Mesenteric fat pad (tissue), 1 donor: ENCODE measurements at places on chromosomes 12 and 14. TPM values are rescaled to one million over a fixed set of nuclear protein-coding genes. Genes with fewer than 3 reads are reported as not detected.

Gene ZCRB1
- total RNA-seq, result 43.5 TPM

Gene ANO4
- 0.77 TPM for total RNA-seq

Gene ESPL1
- total RNA-seq, result 0.67 TPM

Gene PPFIA2
- 2.7 TPM for total RNA-seq

Gene NAP1L1
- 435 TPM for total RNA-seq

Gene SLC7A7
- 25.5 TPM for total RNA-seq

Gene SLC17A8
- total RNA-seq, result not detected

Gene FAM161B
- 2.7 TPM for total RNA-seq

DNA sequence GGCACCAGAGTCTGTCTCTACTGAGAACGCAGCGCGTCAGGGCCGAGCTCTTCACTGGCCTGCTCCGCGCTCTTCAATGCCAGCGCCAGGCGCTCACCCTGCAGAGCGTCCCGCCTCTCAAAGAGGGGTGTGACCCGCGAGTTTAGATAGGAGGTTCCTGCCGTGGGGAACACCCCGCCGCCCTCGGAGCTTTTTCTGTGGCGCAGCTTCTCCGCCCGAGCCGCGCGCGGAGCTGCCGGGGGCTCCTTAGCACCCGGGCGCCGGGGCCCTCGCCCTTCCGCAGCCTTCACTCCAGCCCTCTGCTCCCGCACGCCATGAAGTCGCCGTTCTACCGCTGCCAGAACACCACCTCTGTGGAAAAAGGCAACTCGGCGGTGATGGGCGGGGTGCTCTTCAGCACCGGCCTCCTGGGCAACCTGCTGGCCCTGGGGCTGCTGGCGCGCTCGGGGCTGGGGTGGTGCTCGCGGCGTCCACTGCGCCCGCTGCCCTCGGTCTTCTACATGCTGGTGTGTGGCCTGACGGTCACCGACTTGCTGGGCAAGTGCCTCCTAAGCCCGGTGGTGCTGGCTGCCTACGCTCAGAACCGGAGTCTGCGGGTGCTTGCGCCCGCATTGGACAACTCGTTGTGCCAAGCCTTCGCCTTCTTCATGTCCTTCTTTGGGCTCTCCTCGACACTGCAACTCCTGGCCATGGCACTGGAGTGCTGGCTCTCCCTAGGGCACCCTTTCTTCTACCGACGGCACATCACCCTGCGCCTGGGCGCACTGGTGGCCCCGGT lies at the start of gene PTGDR:
PTGDR (plus strand) TSS at position 198 of the 778 bp plus-strand sequence; CDS start at position 315, 117 bp downstream.
- no peak for DNase-seq

DNA sequence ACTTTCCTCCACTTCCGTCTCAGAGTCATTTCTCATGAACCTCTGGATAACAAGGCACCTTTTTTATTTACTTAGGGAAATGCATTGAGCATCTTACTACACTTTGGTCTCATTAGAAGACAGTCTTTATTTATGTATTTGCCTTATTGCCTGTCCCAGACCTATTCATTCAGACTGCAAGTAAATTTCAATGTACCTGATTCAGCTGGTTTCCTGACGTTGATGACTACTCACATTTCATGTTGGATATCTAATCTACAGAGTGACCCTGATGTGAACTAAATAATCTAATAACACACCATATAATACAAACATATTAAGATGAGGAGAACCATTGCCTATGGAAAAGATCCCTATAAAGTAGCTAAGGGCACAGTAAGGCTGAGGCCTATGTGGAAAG lies 267.7 kb downstream of the SLC6A15 start:
- DNase-seq, result no peak

GRCh38 chr12:111126331-111126730 lies 206.0 kb upstream of the MYL2 start:
- no peak for DNase-seq

- DNase-seq, result no peak
Measured at GRCh38 chr12:98058838-98059237, 456.6 kb upstream of the TMPO start.

GRCh38 chr12:65324551-65324950 lies 46.1 kb downstream of the MSRB3 start:
- no peak for DNase-seq

GRCh38 chr14:63867933-63868921 lies 15.4 kb downstream of the SYNE2 start:
- no peak for DNase-seq

DNA sequence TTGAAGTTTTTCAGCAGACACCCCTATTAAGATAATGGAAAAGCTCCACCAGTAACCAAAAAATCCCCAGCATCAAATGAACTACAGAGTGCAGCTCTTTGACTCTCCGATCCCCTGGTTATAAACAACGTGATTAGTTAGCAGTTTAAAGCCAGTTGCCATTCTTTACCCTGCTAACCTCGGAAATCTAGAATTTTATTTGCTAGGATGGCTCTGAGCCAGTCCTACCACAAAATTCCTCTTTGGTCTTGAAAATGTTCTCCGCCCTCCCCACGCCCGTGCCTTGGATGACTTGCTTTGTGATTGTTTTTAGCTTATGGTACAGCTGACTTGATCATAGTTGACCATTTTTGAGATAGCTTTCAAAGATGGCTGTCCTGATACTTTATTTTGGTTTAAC lies 1.2 kb downstream of the KLHDC2 start:
- no peak for DNase-seq

DNA sequence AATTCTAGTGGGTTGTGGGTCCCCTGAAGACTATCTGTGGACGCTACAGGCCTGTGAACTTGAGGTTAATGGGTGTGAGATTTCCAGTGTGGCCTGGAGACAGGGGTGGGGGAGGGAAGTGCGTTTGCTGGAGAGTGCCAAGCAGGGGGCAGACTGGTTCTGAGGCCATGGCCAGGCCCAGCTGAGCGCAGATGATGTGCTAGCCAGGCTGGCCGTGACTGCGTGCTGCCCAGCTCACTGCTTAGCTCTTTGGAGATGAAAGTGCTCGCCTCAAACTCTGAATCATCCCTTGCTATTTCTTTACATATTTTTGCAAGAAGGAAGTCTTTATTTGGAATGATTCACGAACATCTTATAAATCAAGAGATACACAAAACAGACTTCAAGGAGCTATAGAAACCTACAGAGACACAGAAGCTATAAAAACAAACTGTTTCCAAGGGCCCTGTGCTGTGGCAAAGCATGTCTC lies 75.2 kb upstream of the PLEKHG3 start:
- no peak for DNase-seq

DNA sequence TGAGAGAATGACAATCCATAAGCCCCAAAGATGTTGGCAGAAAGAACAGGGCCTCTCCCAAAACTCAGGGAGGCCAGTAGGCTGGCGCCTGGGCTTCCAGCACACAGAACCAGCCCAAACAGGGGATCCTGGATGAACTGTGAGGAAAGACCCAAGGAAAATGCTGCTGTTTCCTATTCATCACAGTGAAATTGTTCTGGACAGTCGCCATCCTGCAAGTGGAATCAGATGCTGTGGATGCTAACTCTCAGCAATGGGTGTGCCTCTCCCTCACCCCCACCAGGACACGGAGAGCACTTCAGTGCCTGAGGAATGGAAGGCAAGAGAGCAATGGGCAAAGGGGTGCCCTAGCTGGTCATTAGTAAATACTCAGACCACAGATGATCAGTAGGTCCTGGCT lies 80.8 kb downstream of the ANO2 start:
- DNase-seq, result no peak

GRCh38 chr12:111780615-111781014 lies 13.9 kb downstream of the ALDH2 start:
- DNase-seq, result no peak

DNA sequence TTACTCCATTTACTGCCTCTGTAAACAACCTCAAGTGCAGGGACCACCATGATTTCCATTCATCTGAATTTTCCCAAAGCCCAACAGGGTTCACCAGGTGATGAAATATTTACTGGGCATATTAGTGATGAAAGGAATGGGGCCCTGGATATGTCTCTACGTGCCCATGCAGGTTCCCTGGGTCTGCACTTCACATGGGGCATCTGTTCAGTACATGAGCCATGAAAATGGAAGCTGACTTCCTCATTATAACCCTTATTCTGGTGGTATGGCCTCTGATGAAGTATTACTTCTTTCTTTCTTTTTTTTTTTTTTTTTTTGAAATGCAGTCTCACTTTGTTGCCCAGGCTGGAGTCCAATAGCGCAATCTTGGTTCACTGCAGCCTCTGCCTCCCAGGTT lies 26.5 kb upstream of the CORO1C start:
- no peak for DNase-seq

GRCh38 chr12:1532375-1533165 lies 61.8 kb downstream of the FBXL14 start:
- DNase-seq, result peak; percentile 39

DNA sequence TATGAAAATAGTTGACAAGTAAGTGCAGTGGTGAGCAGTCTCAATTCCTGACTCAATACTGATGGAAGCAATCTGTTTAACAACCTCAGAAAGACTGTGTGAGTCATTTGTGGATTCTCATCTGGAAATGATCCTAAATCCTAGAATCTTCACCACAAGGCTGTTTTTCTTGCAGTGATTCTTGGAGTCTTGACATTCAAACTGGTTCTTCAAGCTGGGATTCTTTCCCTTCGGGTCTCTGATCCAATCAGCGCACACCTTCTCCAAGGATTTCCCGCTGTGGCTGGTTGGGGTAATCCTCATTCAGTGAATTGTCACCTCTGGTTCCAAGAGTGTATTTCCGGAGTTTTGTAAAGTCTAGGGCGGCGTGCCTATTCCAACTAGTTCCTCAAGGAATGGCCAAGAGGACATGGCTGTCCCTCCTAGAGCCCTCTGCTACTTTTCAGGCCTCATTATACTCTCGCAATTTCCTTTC lies 37.7 kb upstream of the FOXJ2 start:
- no peak for DNase-seq

- no peak for DNase-seq
Measured at GRCh38 chr14:33812181-33812580, 138.7 kb downstream of the EGLN3 start.

DNA sequence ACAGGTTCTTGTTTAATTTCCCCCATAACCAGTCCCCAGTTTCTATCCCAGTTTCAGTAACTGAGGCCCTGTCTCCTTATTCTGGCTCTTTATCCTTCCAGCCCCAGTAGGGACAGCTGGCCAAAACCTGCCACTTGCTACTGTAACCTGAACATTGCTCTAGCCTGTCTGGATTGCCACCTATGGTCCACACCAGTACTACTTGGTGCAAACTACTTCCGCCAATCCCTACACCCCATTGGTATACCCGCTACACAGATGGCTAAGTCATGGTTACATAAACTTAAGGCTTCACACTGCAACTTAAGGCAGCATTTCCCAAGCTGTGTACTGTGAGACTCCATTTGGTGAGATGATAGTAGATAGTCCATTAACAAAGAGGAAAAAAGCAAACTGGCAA lies 20.3 kb upstream of the C12orf76 start:
- no peak for DNase-seq

DNA sequence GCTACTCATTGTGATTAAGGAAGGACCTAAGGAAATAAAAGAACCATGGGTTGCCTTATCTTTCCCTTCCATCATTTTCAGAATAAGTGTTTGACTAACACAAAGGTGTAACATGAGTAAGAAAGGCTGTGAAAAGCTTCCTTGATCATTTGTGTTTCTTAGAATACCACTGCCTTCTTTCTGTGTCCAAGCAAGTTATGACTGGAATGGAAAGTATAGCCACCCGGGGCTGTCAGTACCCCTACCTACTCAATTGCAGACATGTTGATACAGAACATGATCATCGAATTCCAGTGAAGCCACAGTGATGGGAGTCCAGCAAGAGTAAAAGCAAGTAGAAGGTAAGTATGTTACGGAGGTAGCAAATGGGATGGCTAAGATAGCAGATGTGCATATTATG lies 209.8 kb downstream of the PELI2 start:
- no peak for DNase-seq

- no peak for DNase-seq
Measured at GRCh38 chr14:92783813-92784431, 10.2 kb upstream of the GOLGA5 start.

GRCh38 chr12:59472273-59472672 lies 123.6 kb upstream of the SLC16A7 start:
- DNase-seq, result no peak

DNA sequence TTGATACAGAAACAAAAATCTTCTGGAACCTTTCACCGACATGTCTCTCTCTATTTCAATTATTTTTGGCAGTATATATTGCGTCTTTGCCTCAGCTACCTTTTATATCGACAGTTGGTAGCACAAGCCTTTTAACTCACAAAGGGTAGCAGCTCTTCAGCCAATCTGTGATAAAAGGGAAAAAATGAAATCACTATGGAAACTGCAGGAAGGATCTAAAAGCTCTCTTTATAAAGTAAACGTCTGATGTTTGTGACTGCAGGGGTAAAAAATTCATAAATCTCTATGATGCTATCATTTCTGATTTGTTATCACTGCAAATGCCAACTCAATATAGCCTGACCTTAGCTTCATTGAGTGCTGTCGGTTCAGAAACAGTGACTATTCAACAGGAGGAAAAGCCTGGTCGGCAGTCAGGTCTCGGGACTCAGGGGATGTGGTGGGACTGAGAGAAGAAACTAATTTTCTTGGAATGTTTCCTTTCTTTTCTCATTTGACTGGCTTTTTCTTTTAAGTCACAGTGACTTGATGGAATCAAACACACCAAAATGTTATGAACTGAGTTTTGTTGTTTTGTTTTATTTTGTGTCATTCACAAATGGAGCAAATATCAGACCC lies 5.9 kb upstream of the RMST start:
- no peak for DNase-seq

- no peak for DNase-seq
Measured at GRCh38 chr12:54022960-54023884, 5.0 kb upstream of the HOXC6 start.

DNA sequence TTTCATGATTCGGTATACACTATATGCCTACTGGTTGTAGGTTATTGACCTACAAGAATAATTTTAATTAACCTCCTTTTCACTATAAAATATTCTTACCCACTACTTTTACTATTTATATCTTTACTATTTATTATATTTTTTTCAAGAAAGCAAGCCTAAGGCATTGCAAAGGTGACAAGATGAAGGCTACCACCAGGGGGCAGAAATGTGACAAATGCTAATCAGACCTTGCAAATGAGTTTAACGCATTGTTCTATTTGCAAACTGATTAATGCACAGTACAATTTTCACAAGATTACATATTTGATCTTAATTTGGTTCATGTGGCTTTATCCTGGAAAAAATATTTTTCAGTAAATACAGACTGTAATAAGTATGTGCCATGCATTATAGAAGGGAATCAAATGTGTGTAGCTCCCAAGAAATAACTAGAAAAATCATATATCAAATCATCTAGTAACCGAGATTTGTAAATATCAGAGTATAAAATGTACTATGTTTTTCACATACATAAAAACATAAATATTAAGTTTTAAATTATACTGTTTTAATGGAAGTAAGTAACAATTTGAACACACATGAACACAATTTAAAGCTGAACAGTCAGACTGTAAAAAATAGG lies 107.0 kb downstream of the ADAMTS20 start:
- no peak for DNase-seq

GRCh38 chr14:82621881-82622450 lies 1088.3 kb upstream of the SEL1L start:
- no peak for DNase-seq

DNA sequence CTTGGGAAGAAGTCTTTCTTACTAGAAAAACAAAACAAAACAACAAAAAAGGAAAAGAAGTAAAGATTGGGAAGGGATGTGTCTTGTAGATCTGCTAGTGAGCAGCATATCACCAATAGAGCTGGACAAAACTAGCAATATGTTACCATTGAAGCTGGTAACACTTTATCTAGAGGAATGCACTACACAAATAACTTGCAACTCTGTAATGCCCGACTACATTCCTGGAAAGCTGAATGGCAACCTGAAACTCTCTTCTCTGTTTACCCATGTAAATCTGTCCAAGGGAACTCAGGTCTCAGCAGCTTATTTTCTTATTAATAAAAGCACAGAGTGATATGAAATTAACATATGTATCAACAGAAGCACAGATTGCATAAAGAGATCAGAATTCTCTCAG lies 624.4 kb downstream of the KCNH5 start:
- DNase-seq, result no peak
